ENCODE measurements at places on chromosomes 6 and 20.

GRCh38 chr20:22590662-22591061, 6.3 kb upstream of the FOXA2 start:
- DNase-seq, result no peak

GRCh38 chr6:37347177-37347576, 6.6 kb upstream of the RNF8 start:
- no peak for DNase-seq

- DNase-seq, result no peak
Observed at GRCh38 chr20:23872065-23872464, 7.5 kb downstream of the CST5 start.

- DNase-seq, result no peak
Observed at GRCh38 chr6:72418495-72418894, 203.4 kb upstream of the KCNQ5 start.

DNA sequence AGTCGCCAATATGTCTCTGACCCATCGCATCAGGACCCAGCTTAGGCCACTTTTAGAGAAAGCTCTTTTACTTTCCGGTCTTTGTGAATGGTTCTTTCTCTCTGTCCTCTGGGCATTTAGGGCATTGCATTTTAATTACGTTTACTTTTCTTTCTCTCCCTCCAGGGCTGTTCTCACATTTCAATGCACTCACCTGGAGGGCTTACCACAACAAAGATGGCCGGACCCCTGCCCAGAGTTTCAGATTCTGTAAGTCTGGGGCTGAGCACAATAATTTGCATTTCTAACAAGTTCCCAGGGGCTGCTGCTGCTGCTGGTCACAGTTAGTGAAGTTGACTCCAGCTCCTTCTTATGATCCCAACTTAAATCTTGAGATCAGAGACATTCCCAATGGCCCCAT, 3.0 kb downstream of the ANKRD66 start:
- DNase-seq, result no peak

- DNase-seq, result no peak
Observed at GRCh38 chr6:43146709-43147688, 24.1 kb upstream of the SRF start.

DNA sequence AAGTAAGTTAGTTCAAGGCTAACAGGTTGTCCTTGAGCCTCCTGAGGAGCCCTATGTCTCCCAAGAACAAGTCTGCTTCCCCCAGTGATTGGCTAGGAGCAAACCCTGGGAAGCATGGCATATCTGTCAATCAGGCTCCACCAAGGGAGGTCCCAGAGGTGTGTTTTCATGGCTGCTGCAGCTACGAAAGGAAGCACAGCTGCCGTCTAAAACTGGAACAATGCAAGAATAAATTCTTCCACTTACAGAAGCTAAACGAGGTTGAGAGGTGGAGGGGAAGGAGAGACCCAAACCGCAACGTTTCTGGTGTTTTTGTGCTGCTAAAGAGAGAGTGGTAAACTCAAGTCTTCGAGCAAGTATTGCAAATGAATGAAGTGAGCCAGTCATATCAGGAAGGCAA, 4.9 kb upstream of the PTGIS start:
- DNase-seq, result no peak

DNA sequence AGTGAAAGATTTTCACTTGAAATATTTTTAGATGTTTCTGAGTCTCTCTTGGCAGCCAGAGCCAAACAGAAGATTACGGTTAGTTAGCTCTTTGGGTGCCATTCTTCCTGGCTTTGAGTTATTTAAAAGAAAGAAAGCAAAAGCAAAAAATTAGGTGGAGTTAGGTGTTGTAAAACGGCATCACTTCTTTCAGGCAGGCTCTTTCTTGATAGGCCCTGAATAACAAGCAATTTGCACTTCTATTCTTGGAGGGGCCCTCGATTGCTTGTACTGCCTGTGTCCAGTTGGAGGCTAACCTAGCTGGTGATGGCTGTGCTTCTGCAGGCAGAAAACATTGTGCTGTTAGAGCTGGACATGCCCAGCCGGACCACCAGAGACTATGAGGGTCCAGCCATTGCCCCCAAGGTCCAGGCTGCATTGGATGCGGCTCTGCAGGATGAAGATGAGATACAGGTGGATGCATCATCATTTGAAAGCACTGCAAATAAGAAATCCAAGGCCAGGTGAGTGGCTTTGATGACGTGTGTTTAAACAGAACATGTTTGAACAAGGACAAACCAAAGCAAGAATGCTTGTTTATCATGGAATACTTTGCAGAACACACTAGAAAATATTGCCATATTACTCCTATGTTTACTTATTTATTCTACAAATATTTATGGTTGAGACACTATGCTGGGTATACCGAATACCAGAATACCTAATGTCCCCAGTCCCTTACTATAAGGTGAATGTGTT, 28.1 kb upstream of the ASXL1 start:
- DNase-seq, result no peak

- no peak for DNase-seq
Observed at GRCh38 chr20:10970109-10970508, 296.3 kb upstream of the JAG1 start.

- no peak for DNase-seq
Observed at GRCh38 chr6:45677381-45678284, 299.9 kb upstream of the SUPT3H start.

- no peak for DNase-seq
Observed at GRCh38 chr6:123150076-123150475, 154.0 kb downstream of the CLVS2 start.

DNA sequence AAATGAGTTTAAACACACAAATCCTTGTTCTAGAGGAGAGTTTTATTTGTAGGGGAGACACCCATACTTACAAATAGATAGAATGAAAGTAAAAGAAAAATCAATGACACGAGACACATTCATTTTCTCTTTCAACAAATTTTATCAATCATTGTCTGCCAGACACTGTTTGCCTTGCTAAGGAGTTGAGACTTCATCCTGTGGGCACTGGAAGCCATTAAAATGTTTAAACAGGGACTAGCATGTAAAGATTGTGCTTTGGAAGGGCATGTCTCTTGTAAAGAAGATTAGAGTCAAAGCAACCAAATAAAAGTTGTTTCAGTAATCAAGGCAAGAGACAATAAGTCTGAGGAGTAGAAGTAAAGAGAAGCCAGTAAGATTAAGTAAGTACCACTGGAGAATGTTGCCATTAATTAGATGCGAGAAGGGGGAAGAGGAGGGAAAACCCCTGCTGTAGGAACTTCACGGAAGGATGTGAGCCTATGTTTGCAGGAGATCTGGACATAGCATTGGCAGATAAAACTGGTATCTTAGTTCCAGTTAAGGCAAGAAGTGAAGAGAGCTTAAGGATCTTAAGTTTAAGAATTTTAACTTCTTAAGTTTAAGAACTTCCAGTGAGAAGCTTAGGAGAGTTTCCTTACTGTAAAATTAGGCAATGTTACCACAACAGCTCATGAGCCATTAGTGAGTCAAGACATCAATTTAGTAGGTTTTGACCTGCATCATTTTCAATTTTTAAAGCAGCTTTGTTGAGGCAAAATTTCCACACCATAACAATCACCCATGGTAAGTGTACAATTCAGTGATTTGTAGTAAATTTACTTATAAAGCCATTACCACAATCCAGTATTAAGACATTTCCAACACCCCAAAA, 117.0 kb upstream of the UST start:
- no peak for DNase-seq

- DNase-seq, result peak; percentile 52
Observed at GRCh38 chr6:130322673-130323268, 43.0 kb upstream of the TMEM200A start.

DNA sequence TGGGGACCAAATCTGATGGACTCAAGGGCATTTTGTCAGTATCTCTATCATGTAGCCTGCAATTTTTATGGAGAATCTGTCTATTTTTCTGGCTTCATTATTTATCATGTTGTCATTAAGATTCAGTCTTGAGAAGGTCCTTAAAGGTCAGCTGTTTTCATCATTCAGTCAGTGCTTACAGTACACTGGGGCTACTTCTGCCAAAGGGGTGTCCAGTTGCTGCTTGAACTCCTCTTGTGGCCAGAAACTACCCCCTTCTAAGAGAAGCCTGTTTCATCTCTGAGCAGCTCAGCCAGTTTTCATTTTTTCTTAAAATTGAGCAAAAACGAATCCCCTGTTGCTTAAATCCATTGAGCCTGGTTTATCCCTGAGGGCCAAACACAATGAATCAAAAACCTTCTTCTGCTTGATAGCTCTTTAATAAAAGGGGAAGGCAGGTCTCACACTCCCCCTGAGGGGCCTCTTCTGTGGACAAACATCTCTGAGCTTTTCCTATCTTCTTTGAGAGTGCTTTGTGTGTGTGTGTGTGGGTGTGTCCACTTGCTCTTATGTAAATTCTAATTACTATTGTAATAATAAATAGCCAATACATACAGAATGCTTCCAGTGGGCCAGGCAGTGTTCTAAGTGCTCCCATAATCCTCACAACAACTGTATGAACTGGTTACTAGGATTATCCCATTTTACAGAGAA, 172.2 kb downstream of the PLCB1 start:
- DNase-seq, result peak; percentile 41

DNA sequence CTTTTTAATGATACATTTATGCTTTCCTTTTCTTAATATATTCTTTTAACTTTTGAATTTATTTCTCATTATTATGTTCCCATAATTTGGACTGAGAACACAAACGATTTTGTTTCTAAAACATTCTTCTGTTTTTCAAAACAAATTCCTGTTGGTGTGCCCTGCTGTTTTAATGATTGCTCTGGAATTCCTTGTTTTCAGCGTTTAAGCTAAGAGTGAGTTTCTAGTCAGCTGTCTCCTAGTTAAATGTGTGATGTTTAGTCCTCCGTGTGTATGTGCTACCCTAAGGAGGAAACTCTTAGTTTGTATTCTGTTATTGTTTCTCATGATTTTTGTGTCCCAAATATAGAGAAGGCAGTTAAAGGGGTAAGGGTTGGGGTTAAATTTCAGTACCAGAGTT, 306.1 kb upstream of the RGS17 start:
- DNase-seq, result no peak

GRCh38 chr20:17225851-17226409, 910 bp upstream of the PCSK2 start:
- DNase-seq, result peak; percentile 65

GRCh38 chr6:9985481-9985880, 429.4 kb downstream of the TFAP2A start:
- no peak for DNase-seq

DNA sequence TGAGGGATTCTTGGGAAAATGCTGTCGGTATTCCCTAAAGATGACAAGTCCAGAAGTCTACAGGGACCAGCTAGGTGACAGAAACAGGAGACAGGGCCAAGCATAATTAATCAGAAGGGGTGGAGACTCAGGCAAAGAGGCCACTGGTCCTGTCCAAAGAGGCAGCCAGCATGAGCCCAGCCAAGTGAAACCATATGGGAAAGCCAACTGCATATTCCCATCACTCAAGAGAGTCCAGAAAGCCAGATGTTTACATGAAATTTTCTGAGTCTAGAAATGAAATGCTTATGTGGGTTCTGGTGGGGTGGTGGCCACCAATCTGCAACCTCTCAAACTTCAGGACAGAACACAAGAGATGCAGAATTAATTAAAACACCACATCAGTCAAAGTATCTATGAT, 74.3 kb downstream of the ANKRD60 start:
- no peak for DNase-seq

- no peak for DNase-seq
Observed at GRCh38 chr20:36548704-36549627, 7.6 kb downstream of the MYL9 start.

- no peak for DNase-seq
Observed at GRCh38 chr20:34528921-34529297, 12.7 kb downstream of the DYNLRB1 start.

DNA sequence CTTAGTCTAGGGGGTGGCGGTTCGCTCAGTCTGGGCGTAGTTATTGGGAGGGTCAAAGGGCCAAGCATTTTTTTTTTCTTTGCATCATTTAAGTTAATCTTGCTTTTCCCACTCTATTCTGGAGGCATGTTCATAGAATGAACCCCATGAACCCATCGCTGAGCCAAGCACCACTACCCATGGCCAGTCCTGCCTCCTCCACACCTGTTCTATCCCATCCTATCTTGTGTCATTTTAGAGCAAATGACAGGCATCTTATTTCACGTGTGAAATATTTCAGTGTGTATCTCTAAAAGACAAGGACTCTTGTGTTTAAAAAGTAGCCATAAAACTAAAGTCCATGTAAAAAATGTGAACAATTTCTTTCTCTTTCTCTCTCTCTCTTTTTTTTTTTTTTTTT, 13.9 kb downstream of the SRC start:
- no peak for DNase-seq

GRCh38 chr20:32395066-32395465, 36.9 kb downstream of the ASXL1 start:
- DNase-seq, result no peak

DNA sequence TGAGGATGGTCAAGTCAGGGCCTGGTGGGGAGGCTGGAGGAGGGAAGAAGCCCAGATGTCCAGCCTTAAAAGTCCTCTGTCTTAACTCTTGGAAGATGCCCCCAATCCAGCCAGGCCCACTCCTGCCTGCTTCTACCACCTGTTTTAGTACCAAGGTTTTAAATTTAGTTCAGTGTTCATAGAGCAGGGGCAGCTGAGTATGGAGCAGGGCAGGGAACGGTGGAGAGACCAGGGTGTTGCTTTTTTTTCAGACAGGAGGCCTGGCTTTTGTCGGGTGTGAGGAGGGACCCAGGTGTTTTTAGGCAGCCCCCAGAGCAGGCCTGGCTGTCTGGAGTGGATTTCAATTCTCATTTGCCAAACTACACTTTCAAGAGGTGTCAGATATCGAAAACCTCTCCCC, 278.8 kb downstream of the CDC5L start:
- no peak for DNase-seq

DNA sequence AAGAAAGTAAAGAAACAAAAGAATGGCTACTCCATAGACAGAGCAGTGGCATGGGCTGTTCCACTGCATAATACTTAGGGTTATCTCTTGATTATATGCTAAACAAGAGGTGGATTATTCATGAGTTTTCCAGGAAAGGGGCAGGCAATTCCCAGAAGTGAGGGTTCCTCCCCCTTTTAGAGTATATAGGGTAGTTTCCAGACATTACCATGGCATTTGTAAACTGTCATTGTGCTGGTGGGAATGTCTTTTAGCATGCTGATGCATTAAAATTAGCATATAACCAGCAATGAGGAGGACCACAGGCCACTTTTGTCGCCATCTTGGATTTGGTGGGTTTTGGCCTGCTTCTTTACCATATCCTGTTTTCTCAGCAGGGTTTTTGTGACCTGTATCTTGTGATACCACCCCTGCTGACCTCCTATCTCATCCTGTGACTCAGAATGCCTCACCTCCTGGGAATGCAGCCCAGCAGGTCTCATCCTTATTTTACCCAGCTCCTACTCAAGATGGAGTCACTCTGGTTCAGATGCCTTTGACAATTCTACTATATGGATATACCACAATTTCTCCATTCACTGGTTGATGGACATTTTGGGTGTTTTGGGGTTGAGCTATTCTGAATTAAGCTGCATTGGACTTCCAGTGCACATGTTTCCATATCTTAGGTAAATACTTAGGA, 280.6 kb downstream of the FARS2 start:
- no peak for DNase-seq
